ENCODE measurements at places on chromosomes 5 and 9. TPM values are rescaled to one million over a fixed set of nuclear protein-coding genes. Genes with fewer than 3 reads are reported as not detected.

UGT3A1 gene
- not detected for total RNA-seq

RANBP17 gene
- 18.2 TPM for total RNA-seq

ADAMTS6 gene
- total RNA-seq = 86.5 TPM

ASTN2 gene
- 10.6 TPM for total RNA-seq

LCNL1 gene
- total RNA-seq = 0.88 TPM

SLCO4C1 gene
- total RNA-seq = not detected

CDH6 gene
- total RNA-seq = 82.3 TPM

All from smooth muscle cell of the umbilical artery (primary cell).